AG04449 (cell line): ENCODE measurements at places on chromosomes 4 and X.

- no peak for DNase-seq
These were observed 511 bp downstream of the PPM1K start for GRCh38 chr4:88283661-88284438.

DNA sequence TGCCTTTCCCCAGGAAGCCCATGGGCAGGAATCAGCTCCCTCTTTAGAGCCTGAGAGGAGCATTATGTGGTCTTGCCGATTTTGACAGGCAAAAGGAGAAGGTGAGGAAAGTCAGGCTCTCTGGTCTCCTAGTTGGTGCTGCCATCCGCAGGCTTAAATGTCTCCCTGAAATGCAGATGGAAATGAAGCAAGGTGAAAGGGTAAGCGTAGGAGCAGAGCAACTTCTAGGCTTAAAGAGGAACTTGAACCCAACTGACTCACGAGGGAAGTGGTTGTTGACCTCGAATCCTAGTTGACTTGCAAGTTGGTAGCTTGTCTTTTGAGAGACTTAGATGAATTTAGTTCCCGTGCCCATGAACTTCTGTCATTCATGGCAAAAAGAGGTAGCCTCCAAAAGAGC is 205.9 kb downstream of the PTTG2 start:
- no peak for DNase-seq

- no peak for DNase-seq
These were observed 122.1 kb upstream of the EOLA2 start for GRCh38 chrX:150060406-150060805.

DNA sequence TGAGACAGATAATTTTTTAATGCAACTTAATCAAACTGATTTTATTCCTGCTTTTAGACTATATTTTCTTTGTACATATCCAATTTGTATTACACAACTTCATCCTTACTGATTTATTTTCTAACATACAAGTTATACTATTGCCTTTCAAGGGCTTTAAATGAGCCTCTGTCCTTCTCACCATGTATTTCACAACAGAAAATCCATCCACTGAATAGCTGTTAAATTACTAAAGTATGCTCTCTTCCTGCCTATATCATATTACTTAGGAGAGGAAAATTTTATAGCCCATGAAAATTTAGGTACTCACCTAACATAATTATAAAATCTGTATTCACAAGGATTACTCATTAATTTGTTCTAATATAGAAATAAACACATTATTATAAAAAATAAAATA is 528.6 kb downstream of the ANKRD50 start:
- no peak for DNase-seq

DNA sequence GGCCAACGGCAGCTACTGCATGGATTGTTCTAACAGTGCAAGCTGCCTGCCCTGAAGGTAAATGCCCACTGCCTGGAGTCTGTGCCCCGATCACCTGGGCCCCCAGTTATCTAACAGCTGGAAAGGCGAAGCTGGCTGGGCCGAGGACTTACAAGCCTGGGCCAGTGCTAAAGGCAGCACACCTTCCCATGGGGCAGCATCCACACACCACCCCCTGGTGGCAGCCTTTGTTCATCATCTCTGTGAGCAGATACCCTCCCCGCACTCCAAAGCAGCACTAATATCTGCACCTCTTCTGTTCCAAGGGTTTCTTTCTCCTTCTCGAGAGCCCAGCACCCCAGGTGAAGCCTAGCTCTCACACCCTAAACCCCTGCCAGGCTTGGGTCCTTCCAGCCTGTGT is 7.6 kb downstream of the SLC2A9 start:
- DNase-seq, result no peak

DNA sequence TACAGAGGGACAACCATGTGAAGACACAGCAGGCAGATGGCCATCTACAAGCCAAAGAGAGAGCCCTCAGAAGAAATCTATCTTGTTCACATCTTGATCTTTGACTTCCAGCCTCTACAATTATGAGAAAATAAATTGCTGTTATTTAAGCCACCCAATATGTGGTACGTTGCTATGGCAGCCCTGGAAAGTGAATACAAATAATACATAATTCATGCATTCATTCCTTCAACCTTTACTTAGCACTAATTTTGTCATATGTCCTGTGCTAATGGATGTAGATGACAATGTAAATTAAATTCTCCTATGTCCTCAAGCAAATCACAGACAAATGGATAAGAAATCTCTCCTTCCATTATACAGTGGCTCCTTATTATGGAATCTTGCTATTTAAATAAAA is 361.6 kb downstream of the PACRGL start:
- no peak for DNase-seq

- DNase-seq, result no peak
These were observed 91.5 kb downstream of the HPRT1 start for GRCh38 chrX:134551376-134552048.

GRCh38 chr4:152258804-152259708 is 276.8 kb downstream of the FBXW7 start:
- no peak for DNase-seq

DNA sequence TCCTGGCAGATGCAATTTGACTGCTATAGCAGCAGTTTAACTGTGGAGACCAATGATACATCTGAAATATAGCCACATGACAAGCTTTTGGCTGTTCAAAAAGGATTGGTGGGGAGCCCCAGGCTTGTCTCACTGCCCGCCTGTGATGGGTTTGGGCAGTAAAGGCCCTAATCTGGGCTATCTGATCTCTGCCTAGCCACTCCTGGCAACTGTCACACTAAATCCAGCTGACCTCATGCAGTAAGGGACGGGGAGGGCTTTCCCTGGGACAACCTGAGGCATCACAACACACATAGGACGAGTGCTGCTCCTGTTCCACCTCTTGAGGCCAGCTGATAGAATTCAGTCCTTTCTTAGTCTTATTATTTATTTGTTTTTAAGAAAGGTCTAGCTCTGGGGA is 56.2 kb downstream of the CCDC158 start:
- DNase-seq, result no peak

DNA sequence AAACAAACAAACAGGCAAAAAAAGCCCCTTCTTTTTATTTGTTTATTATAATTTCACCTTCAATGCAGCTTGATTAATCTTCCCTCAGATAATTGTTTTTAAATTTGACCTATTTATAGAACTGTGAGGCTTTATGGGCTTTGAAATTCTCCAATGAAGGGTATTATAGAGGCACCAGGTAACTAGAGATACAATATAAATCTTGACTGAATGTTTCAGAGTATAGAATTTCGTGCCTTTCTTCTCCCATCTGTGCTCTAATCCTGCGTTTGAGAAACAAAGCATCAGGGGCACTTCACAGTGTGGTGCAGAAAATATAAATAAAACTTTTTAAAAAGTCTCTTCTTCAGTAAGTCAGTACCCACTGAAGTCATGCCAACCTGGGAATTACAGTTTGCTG is 120.9 kb downstream of the ANKRD50 start:
- DNase-seq, result no peak

- no peak for DNase-seq
These were observed 213.3 kb downstream of the GLUD2 start for GRCh38 chrX:121260596-121261240.

GRCh38 chrX:67544281-67545035 is 637 bp downstream of the AR start:
- DNase-seq, result no peak

GRCh38 chr4:46931981-46932380 is 22.9 kb upstream of the COX7B2 start:
- DNase-seq, result no peak

DNA sequence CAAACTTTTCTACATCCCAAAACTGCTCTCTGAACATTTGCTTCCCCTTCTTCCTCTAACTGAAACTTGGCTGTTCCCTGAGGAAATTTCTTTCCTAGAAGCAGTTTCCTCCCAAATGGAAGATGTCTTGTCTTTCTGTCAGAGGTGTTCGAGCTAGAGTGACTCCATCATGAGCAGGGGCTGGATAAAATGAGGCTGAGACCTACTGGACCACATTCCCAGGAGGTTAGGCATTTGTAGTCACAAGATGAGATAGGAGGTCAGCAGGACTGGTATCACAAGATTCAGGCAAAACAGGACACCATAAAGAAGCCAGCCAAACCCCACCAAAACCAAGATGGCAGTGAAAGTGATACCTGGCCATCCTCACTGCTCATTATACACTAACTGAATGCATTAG is 35.8 kb upstream of the PGRMC2 start:
- DNase-seq, result no peak

GRCh38 chr4:12884846-12885796 is 599.0 kb downstream of the RAB28 start:
- no peak for DNase-seq

- no peak for DNase-seq
These were observed 52.2 kb downstream of the AFAP1 start for GRCh38 chr4:7887436-7887835.

GRCh38 chr4:184616633-184617551 is 32.4 kb downstream of the CASP3 start:
- DNase-seq, result no peak

GRCh38 chr4:45006078-45006477 is 279.7 kb upstream of the GNPDA2 start:
- no peak for DNase-seq

DNA sequence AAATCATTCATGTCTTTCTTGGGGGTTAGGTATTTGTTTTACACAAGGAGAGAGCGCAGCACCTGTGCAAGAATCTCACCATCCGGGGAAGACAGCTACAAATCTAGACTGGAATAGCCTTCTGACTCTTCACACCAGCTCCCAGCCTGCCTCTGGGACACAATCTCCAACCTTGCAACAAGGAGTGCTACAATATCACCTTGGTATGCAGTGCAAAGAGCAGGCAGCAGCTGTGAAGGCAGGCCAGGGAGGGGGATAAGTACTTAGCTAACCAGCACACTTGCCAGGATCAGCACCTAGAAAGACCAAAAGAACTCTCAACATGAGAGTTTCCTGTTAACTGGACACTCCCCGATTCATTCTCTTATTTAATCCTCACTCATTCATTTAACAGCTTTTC is 235.3 kb downstream of the AR start:
- no peak for DNase-seq

- DNase-seq, result no peak
These were observed 39.6 kb downstream of the ARL13A start for GRCh38 chrX:101009090-101009489.
